Upper lobe of left lung (tissue), 6 donors: ENCODE measurements at places on chromosomes 4 and X.

- no peak for DNase-seq
Observed at GRCh38 chr4:81356621-81357020, 115.1 kb downstream of the RASGEF1B start.

GRCh38 chr4:83195269-83195668 lies 80.7 kb upstream of the PLAC8 start:
- no peak for DNase-seq

- DNase-seq, result no peak
Observed at GRCh38 chr4:2923141-2923551, 40.1 kb downstream of the NOP14 start.

DNA sequence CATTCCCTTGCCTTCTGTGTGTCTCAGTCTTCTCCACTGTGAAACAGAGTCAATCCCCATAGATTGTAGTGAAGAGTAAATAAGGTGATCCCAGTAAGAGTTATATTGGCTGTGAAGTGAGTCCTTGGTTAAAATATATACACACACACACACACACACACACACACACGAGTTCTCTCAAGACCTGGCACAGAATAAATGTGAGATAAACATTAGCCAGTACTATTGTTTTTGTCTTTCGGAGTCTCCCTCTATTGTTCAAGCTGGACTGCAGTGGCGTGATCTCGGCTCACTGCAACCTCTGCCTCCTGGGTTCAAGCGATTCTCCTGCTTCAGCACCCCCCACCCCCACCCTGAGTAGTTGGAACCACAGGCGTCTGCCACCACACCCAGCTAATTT lies 44.8 kb upstream of the FAM156A start:
- DNase-seq, result no peak

GRCh38 chr4:61938250-61938846 lies 738.2 kb downstream of the ADGRL3 start:
- DNase-seq, result no peak

DNA sequence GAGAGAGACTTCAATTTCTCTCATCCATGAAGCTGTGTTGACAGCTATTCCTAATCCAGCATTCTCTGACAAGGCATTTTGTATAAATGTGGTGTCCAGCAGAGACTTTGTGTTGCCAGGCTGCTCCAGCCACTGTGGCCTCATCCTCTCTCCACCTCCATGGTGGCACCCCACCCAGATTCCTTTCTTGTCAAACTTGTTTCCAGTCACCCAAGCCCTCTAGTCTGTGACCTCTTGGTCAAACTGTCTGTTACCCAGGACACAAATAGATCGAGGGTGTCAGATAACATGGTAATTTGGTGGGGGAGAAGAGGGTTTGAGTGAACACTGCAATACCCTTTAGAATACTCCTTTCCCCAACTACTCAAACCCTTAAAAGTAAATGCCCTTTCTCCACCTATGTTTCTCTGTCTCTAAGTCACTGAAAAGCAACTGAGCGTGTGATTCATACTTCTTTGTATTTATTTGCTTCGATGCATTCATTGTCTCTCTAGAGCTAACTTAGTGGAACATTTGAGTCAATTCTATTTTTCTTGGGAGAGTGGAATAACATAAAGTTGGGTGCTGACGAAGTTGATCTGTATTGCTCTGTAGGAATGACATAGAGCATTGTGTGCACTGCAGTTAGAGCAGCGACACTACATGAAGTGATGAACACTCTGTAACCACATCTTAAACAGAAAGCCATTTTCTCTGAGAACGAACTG lies 13.7 kb downstream of the PITX2 start:
- no peak for DNase-seq

GRCh38 chrX:65723706-65724105 lies 56.3 kb downstream of the MSN start:
- DNase-seq, result no peak

- no peak for DNase-seq
Observed at GRCh38 chr4:15186149-15186548, 183.9 kb downstream of the CPEB2 start.

GRCh38 chr4:24514808-24515207 lies 69.5 kb downstream of the DHX15 start:
- no peak for DNase-seq
